ENCODE measurements at places on chromosomes 4 and X. TPM values are rescaled to one million over a fixed set of nuclear protein-coding genes. Genes with fewer than 3 reads are reported as not detected.

ARX gene
- total RNA-seq, result 9.3 TPM

TMEM144 gene
- 8.1 TPM for total RNA-seq

NSD2 gene
- 75.0 TPM for total RNA-seq

ANXA10 gene
- total RNA-seq, result not detected

L1CAM gene
- 0.73 TPM for total RNA-seq

SLC9B1 gene
- total RNA-seq, result not detected

CXorf65 gene
- not detected for total RNA-seq

TMLHE gene
- 9.3 TPM for total RNA-seq

RAB33B gene
- total RNA-seq, result 12.0 TPM

FAM9A gene
- total RNA-seq, result not detected

RAI2 gene
- 19.1 TPM for total RNA-seq

DUSP21 gene
- total RNA-seq, result not detected

SORBS2 gene
- total RNA-seq, result 175 TPM

BTC gene
- total RNA-seq, result 2.3 TPM

FSTL5 gene
- total RNA-seq, result not detected

MAGEA6 gene
- total RNA-seq, result not detected

DDIT4L gene
- total RNA-seq, result 2.6 TPM

Measured in prostate gland (tissue), 2 donors.